ENCODE measurements at places on chromosomes 6 and 20.

DNA sequence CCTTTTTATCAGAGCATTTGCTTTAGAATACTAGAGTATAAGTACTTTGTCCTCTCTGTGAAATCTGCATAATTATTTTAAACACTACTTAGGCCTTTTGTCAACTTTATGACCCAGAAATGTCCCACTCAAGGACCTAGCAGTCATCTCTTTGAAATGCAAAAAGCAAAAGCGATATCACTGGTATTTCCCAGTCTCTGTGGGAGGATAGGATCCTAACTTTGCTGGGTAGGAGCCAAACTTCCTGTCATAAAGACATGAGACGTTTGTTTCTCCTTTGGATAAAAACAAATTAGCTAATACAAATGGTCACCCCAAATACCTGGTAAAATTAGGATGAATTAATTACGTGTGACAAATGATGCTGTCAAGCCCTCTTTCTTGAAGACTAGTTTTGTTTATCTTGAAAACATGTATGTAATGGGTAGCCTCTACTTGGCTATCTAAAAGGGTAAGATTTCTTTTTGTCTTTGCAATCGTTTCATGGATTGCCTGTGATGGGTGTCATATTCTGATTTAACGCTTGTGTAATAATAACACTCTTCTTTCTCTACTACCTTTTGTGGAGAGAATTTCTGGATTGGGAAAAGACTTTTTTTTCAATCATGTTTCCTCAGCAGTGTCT lies 36.2 kb downstream of the DCDC2 start:
- DNase-seq = no peak

DNA sequence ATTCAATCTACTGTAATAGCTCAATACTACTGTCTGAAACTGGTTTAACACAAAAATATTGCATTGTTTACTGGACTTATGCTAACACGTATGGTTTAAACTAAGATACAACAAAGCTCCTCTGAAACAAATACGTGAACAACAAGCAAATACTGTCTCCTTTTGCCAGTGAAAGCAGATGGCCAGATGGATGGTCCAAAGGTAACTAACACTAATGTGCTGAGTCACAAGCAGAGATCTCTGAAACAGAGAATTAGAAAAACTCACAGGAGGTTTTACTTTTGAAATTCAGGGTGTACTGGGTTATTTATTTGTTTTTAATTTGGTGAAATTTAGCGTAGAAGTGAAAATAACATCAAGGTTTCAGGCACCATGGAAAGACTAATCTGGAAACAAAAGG lies 124.3 kb upstream of the SOX4 start:
- no peak for DNase-seq

DNA sequence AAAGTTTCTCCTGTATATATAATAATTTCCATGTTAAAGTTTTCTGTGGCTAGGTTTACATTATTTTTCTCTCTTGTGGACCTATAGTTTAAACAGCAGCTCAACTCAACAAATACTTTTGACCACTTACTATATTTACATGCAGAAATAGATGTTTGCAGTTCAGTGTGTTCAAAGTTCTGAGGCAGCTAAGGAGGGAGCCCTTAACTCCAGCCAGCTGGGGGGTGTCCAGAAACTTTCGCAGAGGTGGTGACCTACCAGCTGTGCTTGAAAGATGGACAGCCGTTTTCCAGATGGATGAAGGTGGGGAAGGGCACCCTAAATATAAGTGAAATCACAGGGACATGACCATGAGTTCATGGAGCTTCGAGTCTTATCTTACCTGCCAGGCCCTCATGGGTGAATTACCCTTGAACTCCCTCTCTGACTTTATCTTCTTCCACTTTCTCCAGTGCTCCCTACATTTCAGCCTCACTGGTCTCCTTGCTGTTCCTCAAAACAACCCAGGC lies 33.4 kb downstream of the DHX35 start:
- DNase-seq = no peak

DNA sequence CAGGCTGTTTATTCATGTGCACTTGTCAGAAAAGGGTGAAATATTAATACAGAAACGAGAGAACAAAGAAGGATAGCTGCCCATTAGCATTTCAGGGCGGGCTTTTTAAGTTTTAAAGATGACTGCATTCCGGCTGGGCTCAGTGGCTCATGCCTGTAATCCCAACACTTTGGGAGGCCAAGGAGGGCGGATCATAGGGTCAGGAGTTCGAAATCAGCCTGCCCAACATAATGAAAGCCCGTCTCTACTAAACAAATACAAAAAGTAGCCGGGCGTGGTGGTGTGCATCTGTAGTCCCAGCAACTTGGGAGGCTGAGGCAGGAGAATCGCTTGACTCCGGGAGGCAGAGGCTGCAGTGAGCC lies 130.5 kb downstream of the HFE start:
- no peak for DNase-seq

DNA sequence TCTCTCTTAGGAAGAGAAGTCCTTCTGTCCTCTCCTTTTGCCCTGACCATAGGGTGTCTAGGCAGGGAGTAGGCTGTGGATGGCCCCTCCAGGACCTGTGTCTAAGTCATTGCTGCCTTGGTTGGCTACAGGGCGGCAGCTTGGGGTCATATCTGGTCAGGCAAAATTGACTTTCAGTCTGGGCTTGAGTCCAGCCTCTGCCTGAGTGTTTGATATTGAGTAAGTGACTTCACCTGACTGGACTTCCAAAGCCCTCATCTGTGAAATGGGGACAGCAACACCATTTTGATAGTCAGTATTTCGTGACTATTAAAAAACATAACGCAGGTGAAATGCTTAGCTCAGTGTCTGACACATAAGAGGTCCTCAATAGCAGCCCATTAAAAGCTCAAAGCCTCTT lies 4.6 kb downstream of the TGM3 start:
- DNase-seq = no peak

Measured in AG09319 (cell line).